ENCODE measurements at places on chromosomes 7 and 10.

DNA sequence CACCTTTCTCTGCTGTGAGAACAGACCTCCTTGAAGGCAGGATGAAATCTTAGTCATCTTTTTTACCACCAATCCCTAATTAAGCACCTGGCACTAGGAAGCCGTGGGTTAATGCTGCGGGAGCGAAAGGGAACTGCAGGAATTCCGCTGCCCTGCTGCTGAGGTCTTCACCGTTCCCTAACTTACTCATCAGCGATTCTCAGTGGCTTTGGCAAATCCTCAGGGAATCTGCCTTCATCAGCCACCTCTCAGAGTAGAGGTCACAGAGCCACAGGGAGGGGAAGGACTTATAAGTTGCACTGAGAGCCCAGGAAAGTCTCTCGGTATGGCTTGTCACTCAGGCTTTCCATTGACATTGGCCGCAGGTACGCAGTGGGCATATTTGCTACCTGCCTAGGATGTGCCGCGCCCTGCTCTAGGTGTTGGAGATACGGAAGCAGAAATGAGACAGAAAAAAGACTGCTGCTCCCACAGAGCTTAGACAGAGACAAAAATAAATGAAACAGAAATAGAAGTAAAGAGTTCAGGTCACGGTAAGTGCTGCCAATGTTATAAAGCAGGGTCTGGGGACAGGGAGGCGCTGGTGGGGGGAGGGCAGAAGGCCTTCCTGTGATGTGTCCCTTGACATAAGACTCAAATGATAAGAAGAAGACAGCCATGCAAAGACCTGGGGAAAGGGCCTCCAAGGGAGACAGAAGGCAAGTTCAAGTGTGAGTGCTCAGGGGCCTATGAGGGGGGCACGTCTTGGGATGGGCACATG lies 72.6 kb upstream of the OPALIN start:
- no peak for DNase-seq

- no peak for DNase-seq
Observed at GRCh38 chr7:141190495-141190894, 116.6 kb downstream of the TMEM178B start.

DNA sequence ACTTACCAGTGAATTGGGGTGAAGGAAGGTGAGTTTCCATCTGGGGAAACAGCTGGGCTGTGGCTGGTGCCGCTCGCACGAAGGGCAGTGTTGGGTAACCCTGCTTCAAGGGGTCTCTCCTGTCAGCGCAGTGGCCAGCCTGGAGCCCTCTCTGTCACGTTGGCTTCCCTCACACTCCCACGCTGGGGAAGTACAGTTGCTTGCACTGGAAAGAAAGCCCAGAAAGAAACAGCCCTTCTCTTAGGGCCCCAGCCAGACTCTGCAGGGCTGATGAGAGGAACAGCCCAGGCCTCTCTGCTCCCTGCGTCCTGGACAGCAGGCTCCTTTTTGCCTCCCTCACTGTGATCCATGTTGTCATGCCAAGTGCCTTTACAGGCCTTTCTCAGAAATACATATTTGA lies 40.3 kb upstream of the TRIM8 start:
- no peak for DNase-seq

- DNase-seq, result no peak
Observed at GRCh38 chr7:13702251-13702650, 287.2 kb downstream of the ETV1 start.

- peak; percentile 82 for DNase-seq
Observed at GRCh38 chr10:124741281-124741921, 2.8 kb downstream of the FAM53B start.

DNA sequence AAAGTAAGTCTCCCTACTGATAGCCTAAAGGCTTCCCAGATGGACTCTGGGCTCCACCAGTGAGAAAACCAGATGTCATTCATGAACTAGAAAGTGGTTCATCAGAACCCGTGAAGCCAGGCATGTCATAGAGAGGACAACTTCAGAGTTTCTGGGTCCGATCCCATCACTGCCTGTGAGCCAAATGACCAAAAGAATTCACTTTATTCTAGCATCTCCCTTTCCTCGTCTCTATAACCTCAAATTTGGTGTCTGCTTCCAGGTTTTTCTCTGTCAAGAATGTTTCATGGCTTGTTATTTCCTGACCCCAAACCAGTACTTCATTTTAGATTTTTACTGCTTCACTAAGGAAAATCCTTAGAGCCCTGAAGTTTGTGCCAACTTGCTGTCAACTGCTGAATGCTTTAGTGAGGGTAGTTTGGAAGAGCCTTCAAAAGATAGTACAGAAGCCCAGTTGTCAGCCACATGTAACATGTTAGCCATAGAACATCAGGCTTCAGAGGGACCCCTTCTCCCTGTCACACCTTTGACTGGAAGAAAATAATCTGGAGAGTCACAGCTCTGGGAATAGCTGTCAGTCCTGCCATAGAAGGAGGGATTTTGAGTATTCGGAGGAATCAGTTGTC lies 34.0 kb downstream of the ITGB8 start:
- no peak for DNase-seq

DNA sequence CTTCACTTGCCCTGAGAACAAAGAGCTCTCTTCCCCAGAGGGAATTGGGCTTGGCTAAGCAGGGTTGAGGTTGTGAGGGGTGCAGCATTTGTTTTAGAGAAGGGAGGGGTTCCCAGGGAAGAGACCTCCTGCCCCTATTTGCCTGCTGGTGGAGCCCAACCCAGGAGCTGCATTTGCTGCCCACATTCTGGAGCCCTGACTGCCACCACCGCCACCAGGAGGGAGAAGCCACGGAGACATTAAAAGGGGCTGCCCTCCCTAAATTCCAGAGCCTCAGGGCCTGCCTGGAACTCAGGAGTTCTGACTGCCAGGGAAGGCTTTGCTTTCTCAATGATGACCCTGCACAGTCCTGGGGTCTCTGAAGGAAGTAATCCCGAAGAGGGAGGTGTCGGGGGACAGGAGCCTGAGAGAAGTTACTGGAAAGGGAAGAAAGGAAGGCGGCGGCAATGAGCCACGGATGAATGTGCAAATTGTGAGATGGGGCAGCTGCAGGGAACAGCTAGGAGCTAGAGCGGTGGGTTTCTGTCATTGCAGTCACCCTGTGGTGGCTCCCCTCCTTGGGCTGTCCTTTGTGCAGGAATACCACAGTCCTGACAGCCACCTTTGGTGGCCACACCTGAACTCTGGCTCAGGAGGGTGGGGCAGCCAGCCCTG lies 51.3 kb downstream of the NEURL1 start:
- no peak for DNase-seq

GRCh38 chr7:113113912-113114311 lies 4.4 kb downstream of the SMIM30 start:
- no peak for DNase-seq

- no peak for DNase-seq
Observed at GRCh38 chr7:137879357-137880158, 32.8 kb upstream of the DGKI start.

GRCh38 chr7:105496521-105496920 lies 25.6 kb downstream of the PUS7 start:
- DNase-seq, result no peak

- no peak for DNase-seq
Observed at GRCh38 chr7:2266911-2267310, 24.9 kb downstream of the NUDT1 start.

GRCh38 chr10:58969576-58969975 lies 206.9 kb upstream of the PHYHIPL start:
- no peak for DNase-seq

- DNase-seq, result no peak
Observed at GRCh38 chr7:116726713-116727431, 54.9 kb downstream of the MET start.

DNA sequence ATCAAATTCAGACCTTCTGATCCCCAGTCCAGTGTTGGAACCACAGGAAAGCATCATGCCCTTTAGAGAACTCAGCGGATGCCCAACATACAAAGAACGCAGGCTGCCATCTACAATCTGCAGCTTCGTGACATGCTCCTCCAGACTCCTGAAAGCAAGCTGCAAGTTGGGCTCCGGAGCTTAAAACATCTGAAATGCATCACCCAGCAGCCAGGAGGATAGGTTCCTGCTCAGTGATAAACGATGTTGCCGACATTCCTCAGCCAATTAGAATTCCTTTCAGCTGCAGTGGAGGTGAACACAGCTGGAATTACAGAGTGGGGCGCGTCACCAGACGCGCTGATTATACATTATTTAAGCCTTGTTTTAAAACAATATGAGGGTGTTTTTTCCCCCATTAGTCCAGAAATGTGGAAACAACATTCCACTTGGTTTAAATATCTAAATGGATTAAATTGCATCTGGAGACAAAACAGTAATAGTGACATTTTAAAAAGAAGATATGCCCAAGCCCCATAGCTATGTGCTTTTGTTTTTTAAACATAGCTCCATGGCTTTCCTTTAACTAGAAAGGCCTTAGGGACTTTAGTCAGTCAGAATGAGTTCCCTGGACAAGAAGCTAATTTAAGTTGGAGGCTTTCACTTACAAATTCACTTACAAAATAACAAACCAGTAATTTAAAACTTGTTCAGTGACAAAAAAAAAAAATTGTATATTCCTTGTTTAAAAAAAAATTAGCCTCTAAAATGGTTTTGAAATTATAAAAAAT lies 6.3 kb downstream of the SMURF1 start:
- no peak for DNase-seq

DNA sequence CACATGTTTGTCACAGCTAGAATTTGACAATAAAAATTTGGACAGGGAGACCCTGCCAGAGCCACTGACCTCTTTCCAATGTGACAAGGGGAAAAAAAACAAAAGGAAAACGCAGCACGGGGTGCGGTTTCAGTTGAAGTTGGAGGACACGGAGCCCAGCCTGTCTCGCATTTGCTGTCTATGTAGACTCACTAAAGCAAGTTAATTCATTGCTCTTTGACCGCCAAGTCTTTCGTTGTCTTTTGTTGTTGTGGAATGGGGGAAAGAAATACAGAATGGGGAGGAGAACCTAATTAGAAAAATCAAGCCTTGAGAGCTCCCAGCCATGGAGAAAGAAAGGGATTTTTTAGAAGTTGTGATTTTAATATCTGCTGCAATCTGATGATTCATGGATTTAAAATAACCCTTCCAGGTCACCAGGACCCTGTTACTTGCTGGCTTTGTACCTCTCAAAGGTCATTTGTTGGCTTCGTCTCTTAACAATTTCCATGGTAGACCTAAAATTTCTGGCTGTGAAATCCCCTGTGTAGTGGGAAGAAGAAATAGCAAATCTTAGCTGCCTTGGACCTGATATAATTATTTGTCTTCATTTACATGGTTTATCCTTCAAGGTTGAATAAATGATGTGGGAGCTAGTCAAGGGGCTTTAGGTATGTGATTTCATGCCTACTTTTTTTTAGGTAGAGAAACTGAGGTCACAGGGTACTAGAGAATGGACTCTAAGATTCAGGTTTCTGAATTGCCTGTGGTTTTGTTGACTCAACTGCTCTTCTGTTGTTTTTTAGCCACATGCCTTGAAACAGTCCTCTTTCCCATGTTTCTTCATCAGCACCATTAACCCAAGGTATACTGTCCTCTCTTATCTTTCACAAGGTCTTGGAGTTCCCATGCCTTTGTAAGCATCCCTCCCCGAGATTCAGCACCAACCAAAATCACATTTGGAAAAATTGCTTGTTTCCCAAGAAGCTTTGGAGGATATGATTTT lies 78.7 kb downstream of the TCF7L2 start:
- DNase-seq, result no peak

GRCh38 chr10:28444031-28444430 lies 88.9 kb upstream of the WAC start:
- no peak for DNase-seq

DNA sequence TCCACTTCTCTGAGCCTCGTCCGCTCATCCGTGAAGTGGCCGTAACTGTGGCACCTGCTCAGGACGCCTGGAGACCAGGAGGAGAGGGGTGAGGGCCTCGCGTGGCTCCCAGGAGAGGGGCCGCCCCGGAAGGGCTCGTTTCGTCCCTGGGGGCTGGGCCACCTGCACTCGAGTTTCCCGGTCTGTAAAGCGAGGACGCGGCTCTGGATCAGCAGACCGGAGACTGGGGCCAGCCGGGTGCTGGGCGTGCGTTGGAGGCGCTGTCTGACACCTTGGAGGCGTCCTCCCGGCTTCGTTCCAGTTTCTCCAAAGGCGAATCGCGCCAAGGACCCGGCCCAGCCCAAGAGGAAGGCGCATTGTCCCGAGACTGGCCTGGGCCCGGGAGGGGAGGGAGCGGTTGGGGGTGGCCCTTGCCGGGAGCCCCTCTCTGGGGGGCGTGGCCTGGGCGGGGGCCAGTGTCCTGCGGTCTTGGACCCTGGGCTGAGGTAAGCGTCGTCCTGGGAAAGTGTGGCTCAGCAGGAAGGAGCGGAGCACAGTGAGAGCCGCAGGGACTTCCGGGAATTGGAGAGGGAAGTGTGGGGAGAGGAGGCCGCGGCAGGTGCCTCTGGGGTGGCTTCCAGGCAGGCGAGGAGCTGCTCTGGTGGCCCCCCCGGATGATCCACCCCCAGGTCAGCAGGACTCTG lies 89.6 kb downstream of the FOXL3 start:
- no peak for DNase-seq

DNA sequence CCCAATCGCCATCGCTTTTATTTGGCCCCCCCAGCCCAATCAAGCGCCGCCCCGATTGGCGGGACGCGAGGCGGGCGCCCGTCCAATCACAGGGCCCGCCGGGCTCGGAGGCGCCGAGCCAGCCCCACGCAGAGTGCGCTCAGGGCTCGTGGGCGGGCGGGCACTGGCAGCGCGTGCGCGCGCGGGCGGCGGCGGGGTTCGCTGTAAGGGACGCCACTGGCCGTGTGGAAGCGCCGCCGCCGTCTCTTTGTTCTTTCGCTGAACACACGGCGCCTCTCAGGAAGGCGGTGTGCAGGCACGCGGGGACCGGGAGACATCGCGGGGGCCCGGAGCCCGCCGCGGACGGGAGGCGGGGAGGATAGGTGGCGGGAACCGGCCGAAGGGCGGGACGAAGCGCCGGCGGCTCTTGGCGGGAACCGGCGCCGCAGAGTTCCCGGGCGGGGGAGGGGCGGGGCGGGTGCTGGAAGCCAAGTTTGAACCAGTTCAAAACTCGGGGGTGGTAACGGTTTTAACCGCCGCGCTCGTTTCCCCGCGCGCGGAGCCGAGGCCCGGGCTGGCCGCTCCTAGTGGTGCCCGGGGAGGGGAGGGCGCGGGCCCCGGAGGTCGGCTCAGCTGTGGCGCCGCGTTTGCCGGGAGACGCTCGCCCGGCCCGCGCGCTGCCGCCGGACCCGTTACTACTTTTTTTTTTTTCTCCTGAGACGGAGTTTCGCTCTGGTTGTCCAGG lies 370 bp upstream of the EZH2 start:
- DNase-seq, result peak; percentile 95

DNA sequence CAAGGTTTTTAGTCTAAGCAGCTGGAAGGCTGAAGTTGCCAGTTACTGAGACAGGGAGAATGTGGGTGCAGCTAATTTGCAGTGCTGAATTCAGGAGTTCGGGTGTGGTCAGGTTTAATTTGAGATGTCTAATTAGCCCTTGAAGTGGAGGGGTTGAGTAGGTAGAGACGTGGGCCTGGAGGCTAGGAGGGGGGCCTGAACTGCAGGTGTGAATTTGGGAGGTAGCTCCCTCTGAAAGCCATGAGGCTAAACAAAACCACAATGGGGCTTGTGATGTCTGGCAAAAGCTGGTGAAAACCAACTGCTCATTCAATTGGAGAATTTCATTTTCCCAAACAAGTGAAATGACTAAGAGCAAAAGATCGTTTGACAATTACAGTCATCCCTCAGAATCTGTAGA lies 246.0 kb upstream of the NFE2L3 start:
- DNase-seq, result no peak

GRCh38 chr7:106038916-106039315 lies 73.2 kb downstream of the SYPL1 start:
- DNase-seq, result no peak

All from stimulated activated naive CD8-positive, alpha-beta T cell treated with anti-CD3 and anti-CD28 coated beads, Interleukin-15, Interleukin-2, amounts not matched to agents 100 U/mL and 50 U/mL, for 24 hours (primary cell).